DMS79 treated with DMSO at 0.1 percent for 48 hours (cell line): ENCODE measurements at places on chromosomes 7 and 10.

DNA sequence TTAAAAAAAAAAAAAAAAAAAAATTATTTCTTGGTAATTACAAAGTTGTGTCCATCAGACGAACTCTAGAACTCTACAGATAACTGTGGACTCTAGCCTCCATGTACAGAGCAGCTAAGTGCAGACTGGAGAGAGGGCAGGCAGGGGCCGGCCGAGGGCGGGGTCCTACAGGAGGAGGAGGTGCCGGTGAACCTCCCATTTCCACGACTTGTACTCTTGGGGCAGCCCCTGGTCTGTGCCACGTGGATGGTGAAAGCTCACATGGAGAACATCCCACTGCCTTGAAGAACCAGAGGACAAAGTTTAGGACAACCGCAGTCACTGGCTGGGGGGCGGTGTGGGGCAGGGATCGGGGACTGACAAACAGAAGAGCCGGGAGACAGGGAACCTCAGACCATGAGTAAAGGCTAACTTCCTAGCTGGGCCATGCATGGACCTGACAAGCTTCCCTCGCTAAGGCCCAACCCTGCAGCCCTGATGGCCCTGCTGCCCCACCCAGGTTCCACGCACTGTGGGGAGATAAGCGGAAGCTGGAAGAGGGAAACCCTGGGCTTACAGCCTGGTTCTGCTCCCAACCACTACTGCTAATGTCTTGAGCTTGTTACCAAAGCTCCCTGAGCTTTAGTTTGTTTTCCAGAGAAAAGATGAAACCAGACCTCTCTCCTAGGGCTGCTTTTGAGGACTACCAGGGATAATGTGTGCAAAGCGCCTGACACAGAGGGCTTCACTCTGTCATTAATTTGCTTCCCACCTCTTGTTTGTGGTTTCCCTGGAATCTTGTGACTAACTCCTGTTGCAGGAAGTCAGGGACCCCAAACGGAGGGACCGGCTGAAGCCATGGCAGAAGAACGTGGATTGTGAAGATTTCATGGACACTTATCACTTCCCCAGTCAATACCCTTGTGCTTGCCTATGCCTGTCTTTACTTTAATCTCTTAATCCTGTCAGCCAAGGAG lies 16.1 kb upstream of the SEC61G start:
- no peak for DNase-seq

GRCh38 chr7:5605775-5606634 lies 175.5 kb downstream of the RNF216 start:
- no peak for DNase-seq

GRCh38 chr10:354901-355617 lies 219.8 kb downstream of the ZMYND11 start:
- DNase-seq: no peak

- no peak for DNase-seq
Measured at GRCh38 chr10:116524736-116525135, 21.0 kb upstream of the PNLIP start.

DNA sequence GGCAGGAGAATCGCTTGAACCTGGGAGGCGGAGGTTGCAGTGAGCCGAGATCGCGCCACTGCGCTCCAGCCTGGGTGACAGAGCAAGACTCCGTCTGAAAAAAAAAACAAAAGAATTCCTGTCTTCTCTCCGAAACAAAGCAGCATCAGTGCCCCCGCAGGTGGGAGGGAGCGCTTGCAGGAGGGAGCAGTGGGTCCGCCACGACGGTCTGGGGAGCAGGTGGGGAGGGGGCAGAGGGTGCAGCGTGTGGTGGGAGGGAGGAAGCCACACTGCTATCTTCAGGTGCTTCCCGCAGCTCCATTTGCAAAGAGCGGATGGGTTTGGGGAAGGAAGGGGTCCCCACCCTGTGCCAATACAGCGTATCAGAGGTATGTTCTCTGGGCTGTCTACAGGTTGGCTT lies 31.7 kb downstream of the LIMK1 start:
- no peak for DNase-seq

DNA sequence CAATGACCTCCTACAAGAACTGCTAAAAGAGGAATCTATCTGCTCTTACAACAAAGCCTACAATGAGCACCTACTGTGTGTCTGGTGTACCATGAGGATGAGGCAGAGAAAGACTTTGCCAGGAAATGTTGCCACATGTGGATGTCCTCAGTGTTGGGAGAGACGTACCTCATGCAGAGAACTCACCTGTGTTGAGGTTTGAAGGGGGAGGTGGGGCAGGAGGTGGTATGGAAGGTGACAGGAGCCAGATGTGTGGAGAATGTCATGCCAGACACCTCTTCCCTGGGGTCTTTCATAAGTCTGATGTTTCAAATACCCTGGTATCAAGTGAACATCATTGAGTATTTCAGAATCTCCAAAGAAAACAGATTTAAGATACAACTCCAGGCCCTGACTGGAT lies 220.1 kb upstream of the RNF32 start:
- DNase-seq: no peak

DNA sequence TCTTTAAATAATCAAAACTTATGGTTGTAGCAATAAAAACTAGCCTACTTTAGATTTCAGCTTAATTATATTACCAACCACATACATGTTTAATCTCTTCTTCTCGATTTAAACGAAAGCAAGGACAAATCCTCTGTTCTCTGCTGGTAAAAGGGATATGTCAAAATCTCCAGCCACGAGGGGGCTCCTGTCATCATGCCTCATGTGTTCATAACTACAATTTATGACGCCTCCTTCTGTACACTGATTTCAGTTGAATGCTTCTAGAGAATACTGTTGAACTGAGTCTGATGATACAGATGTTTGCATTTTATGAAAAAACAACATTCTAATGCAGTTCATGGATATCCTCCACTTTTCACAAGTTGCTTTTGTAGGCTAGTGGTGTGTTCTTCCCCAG lies 220.0 kb upstream of the DPP6 start:
- DNase-seq: no peak

DNA sequence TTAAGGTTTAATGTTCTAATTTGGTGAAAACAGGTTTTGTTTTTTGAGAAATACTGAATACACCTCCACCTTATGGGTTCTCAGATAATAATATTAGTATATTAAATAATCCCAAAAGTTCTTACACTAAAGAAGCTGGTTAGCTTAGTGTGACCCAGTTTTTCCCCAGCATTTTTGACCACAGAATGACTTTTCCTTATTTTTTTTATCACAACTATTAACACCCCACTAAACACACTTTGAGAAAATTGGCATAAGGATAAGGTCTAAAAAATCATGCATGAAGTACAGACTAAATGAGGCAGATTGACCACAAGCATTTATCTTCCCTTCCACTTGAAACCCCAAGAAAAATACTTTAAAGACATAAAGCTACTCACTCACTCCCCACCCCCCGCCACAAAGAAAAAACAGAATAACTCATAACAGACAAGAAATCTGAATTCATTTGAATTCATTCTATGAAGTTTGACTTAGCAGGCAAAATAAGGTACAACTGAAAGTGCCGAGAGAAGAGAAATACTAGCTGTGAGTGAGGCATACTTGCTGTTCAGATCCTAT lies 49.7 kb upstream of the WNT16 start:
- DNase-seq: peak; percentile 6

- peak; percentile 20 for DNase-seq
Measured at GRCh38 chr10:69901628-69902505, 100.2 kb downstream of the COL13A1 start.

DNA sequence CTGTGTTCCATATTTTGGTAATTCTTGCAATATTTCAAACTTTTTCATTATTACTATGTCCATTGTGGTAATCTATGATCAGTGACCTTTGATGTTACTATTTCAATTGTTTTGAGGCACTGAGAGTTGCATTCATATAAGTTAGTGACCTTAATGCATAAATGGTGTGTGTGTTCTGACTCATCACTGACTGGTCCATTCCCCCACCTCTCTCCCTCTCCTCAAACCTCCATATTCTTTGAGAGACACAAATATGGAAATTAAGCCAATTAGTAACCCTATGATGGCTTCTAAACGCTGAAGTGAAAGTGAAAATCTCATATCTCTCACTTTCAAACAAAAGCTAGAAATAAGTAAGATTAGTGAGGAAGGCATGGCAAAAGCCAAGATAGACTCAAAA lies 739.6 kb downstream of the CCSER2 start:
- DNase-seq: no peak

- DNase-seq: no peak
Measured at GRCh38 chr7:38294926-38295325, 21.5 kb upstream of the TARP start.

DNA sequence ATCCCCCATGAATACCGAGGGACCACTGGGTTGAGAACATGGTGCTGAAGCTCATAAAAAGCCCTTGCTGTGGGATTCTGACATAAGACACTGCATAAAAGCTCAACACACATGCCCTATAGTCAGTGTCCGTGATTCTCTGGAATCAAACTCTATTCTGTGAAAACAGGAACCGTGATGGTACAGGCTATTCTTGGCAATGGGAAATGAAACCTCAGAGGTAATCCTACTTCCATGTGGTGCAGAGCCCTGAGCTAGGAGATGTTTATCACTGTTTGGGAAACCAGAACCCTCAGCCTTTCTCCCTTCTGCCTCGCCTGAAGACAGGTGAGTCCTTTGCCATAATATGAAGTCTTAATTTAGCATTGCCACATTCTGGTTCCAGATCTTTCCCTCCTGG lies 80.8 kb upstream of the PRSS1 start:
- DNase-seq: no peak

- no peak for DNase-seq
Measured at GRCh38 chr10:91622601-91623000, 10.3 kb downstream of the PPP1R3C start.

DNA sequence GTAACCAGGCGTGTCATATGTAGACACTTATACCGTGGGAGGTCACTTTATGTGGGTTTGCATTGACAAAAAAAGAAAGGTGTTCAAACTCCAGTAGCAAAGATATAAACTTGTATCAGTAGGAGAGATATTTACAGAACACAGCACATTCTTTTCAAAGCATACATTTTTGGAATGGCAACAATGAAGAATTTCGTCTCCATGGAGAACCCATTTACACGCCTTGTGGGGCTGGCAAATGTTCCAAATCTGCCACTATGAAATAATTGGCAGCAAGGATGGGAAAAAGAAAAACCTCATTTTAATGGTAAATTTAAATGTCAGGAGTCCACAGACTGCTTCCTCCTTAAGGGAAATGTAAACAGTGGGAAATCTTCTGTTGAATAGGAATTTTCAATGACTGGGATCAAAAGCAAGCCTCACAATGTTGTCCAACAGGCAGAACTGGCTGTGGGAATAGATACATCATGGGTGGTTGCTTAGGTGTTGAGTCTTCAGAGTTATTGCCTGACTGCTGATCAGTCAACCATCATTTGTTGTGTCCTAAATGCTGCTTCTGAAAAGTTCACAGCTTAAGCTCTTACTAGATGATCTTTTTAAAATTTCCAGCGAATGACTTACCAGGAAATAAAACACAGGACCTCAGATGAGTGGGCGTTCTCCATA lies 256.6 kb upstream of the SEMA3C start:
- peak; percentile 61 for DNase-seq

DNA sequence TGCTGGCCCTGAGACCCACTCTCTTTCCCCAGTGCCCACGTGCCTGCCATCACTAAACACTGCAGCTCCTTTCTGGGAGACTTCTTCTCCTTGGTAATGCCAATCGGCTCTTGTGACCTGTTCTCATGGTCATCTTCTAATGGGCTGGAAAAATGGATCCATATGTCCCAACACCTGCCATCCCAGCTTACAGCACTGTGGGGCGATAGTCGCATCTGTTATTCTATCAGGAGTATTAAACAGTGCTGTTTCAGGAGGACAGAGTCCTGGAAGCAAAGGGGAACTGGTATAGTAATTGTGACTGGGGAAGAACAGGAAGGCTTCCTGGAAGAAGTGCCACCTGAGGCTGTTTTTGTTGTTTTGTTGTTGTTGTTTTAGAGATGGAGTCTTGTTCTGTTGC lies 411.2 kb downstream of the GLRX3 start:
- DNase-seq: no peak

DNA sequence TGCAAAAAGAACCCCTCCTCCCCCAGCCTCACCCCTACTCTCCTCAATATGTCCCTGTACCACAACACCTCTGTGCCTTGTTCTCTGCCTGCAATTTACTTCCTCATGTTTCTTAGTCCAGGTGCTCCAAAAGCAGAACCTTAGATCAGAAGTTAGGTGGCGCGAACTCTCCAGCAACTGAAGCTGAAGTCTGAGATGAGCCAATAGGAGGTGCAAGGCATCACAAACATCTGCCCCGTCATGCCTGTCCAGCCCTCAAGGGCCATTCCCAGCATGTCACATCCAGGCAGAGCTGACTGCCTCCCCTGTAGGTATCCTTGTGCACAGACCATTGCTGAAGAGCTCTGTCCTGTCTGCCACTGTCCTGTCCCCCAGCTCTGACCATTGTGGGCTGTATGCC lies 508.8 kb downstream of the GRID1 start:
- no peak for DNase-seq

DNA sequence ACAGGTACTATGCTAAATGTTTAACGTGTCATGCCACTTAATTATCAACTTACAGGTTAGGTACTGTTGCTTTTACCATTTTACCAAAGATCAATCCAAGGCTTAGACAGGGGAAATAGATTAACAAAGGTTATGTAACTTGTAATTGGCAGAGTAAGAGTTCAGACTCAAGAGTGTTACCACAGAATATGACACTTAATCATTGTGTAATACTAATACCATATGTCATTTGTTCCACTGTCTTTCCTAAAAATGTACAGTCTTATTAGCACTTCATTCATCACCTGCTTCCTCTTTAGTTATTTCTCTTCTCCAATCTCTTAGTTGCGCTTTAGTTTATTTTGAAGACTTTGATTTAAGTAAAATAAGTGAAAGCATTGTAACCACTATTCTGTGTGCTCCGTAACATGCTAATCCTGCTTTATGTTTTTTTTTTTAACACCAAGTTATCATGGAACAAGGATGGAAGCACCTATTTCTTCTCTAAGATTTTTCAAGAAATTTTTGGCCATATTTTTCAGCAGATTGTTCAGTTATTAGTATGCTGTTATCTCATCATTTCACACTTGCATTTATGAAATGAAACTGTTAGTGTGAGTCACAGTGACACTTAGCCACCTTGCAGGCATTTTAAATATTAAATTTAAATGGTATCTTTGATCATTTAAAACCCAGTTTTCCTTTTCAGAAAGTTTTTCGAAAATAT lies 197.3 kb downstream of the PHF14 start:
- DNase-seq: no peak

DNA sequence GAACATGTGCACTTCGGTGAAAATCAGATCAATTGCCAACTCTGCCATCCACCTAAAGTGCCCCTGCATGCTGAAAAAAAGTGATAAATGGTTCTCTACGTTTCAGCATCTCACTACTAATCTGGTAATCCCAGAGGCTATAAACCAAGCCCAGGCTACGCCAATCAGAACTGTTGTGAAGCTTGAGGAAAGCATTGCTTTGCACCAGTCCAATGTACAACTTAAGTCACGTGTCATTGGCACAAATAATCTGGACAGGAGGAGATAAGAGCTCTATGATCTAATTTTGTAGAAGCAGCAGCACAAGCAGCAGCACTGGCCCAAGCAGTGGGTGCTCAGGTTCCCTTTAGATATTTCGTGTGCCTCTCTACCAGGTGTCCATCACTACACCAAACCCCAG lies 4.4 kb upstream of the EGR2 start:
- no peak for DNase-seq

GRCh38 chr7:39252916-39253315 lies 275.2 kb downstream of the POU6F2 start:
- no peak for DNase-seq

- DNase-seq: no peak
Measured at GRCh38 chr10:10772411-10772810, 245.3 kb upstream of the CELF2 start.

GRCh38 chr10:44069573-44069972 lies 315.3 kb downstream of the CXCL12 start:
- DNase-seq: no peak
